ENCODE measurements at places on chromosomes 6 and 20.

- no peak for DNase-seq
Measured at GRCh38 chr6:52221302-52221701, 23.0 kb downstream of the IL17F start.

DNA sequence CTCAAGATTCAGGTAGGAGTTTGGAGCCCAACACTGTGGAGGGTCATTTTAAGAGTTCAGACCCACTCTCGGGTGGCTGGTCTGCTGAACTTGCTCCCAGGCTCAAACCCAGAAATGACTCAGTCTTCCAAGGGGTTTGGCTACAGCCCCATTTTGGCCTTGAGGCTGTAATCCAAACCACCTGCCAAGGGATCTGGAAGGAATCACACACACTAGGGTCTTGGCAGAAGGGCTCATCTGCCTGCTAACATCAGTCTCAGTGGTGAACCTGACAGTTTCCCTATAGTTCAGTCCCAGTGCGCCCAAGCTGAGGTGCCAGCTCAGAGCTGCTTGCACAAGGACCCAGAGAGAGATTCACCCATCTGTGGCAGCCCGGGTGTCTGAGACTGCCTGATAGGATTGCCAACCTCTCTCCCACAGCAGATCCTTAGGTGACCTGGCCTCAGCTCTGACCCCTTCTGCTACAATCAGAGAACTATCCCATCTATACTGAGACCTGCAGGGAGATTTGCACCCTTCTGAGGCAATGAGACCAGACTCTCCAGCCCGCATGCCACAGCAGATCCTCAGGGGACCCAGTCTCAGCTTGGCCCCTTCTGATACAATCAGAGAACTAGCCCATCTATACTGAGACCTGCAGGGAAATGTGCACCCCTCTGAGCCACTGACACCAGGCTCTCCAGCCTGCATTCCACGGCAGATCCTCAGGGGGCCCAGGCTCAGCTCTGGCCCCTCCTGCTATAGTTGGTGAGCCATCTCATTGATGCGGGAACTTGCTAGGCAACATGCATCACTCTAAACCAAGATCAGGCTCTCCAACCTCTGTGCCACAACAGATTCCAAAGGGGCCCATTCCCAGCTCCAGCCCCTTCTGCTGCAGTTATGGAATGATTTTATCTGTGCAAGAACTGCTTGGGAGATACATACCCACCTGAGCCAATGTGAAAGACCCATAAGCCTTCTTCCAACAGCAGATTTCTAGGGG lies 48.2 kb downstream of the THBS2 start:
- DNase-seq: no peak

DNA sequence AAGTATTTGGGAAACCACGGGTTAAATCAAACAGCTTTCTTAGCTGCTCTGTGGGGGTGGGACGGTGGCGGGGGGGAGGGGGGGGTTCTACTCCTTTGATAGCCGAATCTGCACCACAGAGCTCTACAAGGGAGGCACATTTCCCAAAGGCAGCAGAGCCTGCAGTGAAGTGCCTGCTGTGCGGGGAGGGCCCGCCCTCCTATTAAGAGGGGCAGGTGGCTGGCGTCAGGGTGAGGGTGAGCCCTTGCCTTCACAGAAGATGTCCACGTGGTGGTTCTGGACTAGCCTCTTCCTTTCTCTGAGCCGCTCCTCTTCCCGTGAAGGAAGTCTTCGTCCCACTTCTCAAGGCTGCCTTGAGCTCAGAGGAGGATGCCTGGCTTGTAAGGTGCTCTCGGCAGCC lies 174.9 kb upstream of the THBS2 start:
- no peak for DNase-seq

- DNase-seq: no peak
Measured at GRCh38 chr6:55825402-55826051, 49.9 kb downstream of the BMP5 start.

- no peak for DNase-seq
Measured at GRCh38 chr6:39007575-39007974, 41.0 kb upstream of the GLP1R start.

DNA sequence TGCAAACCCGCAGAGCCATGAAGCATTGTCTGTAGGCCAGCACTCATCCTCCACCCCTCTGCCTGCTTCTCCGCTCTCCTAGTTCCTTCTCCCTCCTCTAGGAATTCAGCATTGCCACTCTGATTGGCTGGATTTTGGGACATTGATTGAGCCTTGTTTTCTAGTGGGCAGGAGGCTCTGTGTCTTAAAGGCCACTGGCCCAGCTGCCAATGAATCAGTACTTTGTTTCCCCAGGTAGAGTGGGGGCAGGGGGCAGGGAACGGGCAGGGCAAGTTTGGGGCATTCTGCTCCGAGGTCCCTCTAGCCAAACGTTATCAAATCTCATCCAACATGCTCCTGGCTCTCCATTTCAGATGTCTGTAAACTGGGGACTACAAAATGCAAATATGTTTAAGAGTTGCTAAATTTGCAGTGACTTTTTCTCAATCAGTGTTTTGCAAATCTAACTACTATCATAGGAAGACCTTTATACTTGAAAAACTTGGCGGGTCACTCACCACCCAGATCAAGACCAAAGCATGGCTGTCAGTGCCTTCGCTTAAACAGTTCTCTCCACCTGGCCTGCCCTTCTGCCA lies 10.4 kb upstream of the BPI start:
- DNase-seq: no peak

DNA sequence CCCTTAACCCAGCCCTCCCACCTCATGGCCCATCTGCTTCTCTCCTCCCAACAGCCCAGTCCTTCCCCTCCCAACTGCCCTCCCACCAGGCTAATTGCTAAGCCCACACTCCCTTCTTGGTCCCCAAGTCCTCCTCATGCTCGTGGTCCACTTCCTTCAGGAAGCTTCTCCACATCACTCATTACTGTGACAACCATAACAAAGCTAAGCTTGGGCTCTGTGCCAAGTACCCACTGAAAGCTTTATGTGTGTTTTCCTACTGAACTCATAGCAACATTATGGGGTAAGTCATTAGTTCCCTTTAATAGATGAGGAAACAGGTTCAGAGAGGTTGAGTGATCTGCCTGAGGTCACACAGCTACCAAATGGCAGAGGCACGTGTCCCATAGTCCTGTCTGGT lies 16.2 kb downstream of the FRS3 start:
- DNase-seq: no peak

DNA sequence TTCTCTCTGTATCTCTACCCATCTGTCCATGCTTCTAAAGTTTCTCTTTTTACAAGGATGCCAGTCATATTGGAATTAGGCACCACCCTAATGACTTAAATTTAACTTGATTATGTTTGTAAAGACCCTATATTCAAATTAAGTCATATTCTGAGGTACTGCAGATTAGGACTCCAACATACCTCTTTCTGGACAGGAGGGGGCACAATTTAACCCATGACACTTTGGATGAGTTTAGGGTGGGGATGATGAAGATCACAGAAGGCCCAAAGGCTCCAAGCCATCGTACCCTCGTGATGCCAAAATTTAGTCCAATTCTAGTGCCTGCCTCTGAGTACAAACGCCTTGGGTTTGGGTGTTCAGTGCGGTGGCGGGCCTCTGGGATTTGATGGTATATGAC lies 15.0 kb upstream of the NKX2-2 start:
- no peak for DNase-seq

DNA sequence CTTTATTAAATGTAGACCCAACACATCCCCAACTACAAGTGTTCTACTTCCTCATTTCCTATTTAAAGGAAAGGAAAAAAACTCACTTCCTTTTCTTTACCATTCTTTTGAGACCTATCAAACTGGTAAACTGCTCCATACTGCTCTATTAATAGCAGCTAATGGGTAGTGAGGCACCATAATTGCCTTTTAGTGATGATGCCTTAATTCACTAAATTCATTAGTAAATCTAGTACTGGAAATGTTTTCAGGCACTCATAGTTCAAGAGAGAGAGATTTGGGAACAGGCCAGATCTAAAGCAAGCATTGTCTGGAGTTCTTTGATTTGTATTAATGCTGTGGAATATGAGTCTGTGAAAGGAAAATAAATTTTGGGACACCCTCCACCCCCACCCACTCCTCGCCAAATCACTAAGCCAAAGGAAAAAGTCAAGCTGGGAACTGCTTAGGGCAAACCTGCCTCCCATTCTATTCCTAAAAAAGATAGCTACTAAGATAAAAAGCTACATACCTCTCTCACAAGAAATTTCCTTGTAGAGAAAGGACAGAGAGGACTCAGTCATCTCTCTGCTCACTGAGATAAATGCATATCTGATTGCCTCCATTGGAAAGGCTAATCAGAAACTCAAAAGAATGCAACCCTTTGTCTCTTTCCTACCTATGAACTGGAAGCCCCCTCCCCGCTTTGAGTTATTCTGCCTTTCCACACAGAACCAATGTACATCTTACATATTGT lies 13.6 kb upstream of the IBTK start:
- no peak for DNase-seq

DNA sequence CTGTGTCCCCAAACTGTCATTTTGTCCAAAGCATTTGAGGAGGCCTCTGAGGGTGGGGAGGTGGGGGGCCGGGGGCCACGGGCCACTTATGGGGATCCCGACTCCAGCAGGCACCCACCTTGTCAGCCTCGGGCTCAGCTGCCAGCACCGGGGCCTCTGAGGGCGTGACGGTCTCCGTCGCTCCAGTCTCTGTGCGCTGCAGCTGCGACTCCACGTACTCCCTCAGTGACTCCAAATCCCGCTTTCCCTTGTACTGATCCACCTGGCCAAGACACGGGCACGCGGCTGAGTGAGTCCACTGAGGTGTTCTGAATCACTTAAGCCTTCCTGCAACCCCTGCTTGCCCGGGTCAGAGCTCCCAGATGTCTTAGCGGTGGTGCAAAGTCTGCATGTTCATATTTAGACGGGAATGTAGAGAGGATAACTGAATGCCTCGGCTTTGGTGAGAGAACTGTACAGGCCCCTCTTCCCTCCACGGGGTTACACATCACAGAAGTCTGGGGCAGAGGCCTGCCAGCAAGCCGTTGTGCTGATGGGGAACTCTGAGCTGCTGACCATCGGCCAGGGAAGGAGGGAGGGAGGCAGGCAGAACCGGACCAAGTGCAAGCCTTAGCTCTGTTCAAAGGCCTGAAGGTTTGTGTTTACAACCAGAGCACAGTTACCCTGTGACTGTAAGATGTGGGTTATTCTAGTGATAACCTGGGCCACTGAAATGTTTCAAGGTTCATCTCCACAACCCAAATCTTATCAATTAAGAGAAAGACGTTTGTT lies 21.8 kb downstream of the TXNDC5 start:
- no peak for DNase-seq

GRCh38 chr6:155177363-155177961 lies 86.4 kb upstream of the CLDN20 start:
- no peak for DNase-seq

- no peak for DNase-seq
Measured at GRCh38 chr20:20362774-20363433, 5.0 kb upstream of the INSM1 start.
